NCI-H1105 treated with DMSO at 0.1 percent for 48 hours (cell line): ENCODE measurements at places on chromosomes 5 and 9.

DNA sequence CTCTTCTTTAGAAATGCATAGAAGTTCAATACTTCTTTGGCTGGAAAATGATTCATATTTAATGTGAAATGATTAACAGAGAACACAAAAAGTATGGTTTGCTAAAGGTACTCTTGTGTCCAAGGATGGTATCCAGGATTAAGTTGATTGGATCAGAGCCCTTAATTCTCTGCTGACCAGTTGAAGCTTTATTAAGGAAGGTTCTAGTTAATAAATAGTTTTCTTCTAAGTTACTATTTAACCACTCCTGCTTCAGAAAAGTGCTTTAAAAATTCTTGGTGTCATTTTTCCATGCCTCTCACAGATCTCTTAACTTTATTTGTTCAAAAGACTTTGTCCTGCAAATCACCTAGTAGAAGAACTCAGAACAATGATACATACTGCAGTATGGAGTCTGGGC is 134.3 kb downstream of the MEF2C start:
- DNase-seq, result no peak

- DNase-seq, result no peak
Measured at GRCh38 chr5:3214838-3215374, 380.7 kb upstream of the IRX1 start.

GRCh38 chr5:67240846-67241245 is 44.2 kb upstream of the CD180 start:
- DNase-seq, result no peak

DNA sequence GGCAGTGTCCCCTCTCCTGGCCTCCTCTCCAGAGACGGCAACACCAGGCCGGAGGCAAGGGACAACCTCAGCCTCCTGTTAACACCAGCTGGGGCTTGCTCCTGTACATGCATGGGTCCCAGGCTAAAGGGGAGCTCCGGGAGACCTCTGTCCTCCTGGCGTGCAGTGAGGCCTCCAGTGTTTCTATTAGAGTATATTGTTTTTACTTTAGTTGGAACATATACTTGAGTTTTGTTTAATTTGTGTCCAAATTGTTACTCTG is 12.0 kb upstream of the IRX2 start:
- DNase-seq, result no peak

DNA sequence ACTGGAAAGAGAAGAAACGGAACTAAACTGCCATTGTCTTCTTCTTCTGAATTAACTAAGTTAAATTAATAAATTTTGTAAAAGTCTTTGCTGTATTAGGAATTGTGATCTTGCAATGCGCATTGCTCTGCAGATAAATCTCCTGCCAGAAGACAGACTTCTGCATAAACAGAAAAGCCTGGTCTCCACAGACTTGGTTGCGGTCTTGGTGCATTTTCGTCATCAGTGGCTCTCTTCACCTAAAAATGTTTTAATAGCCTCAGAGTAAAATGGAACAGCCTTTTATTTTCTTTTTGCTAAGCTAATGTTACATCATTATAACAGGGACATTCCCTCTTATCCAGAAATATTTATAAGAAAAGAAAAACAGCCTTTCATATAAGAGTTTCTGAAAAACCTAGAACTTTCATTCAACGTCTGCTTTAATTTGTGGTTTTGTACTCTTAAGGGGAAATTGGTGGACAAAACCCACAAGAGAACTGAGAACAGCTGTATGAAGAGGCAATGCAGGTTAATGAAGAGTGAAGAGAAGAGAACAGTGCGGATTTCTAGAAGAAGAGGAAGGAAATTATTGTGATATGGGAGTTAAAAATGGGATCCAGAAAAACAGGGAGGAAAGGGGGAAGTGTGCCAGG is 10.1 kb downstream of the IFNA5 start:
- no peak for DNase-seq

- DNase-seq, result no peak
Measured at GRCh38 chr5:43701227-43701626, 98.2 kb downstream of the NNT start.

- DNase-seq, result no peak
Measured at GRCh38 chr9:95966306-95966705, 90.8 kb downstream of the ERCC6L2 start.

- DNase-seq, result no peak
Measured at GRCh38 chr5:10797261-10797660, 36.2 kb upstream of the DAP start.

GRCh38 chr9:76688471-76689238 is 75.6 kb upstream of the PCA3 start:
- DNase-seq, result no peak
